ENCODE measurements at places on chromosomes 11 and 22.

GRCh38 chr22:45846952-45847351, 130.0 kb downstream of the WNT7B start:
- no peak for DNase-seq

DNA sequence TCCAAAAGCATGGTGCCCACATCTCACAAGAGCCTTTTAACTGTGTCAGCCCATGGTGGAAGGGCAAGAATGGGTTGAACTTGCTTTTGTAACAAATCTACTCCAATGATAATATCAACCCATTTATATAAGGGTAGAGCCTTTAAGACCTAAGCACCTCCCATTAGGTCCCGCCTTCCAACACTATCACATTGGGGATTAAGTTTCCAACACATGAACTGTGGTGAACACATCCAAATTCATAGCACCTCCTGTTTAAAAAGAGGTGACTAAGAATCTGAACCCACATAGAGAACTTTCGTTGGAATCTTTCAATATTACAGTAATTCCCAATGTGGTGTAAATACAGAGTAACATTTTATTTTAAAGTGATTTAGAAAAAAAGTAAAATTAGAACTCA, 9.2 kb upstream of the CNTF start:
- DNase-seq: no peak

DNA sequence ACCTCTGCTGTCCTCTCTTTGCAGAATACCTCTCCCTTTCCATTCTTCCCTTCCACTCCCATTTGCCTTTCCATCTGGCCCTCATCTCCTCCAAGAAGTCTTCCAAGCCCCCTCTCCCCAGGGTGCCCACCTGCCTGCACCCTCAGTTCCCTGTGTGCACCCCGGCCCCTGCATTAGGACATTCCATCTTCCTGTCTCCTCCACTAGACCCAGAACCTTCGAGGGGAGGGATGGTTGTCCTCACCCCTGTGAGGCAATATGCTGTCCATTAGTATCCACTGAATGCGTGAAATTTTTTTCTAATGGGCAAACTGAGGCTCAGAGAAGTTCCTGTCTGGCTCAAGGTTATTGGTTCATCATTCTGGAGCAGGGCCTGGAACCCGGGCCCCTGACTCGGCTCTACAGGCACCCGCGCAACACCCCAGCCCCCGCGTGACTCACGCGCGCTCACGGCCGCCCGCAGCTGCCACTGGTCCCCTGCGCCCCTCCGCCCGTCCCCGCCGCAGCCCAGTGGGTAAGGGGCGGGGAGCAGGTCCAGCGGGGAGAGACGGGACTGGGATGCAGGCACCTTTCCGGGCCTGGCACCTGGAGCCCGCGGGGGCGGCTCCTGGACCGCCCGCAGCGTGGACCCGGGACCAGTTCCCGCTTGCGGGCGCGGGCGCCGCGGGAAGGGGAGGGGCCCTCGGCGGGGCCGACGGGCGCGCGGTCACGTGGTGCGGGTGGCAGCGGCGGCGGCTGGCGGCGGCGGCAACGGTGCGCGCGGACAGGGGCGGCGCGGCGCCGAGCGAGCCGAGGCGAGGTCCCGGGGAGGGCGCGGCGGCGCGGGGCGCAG, 7.0 kb downstream of the SEPTIN3 start:
- peak; percentile 25 for DNase-seq

GRCh38 chr11:20008190-20008870, 151.9 kb downstream of the DBX1 start:
- no peak for DNase-seq

DNA sequence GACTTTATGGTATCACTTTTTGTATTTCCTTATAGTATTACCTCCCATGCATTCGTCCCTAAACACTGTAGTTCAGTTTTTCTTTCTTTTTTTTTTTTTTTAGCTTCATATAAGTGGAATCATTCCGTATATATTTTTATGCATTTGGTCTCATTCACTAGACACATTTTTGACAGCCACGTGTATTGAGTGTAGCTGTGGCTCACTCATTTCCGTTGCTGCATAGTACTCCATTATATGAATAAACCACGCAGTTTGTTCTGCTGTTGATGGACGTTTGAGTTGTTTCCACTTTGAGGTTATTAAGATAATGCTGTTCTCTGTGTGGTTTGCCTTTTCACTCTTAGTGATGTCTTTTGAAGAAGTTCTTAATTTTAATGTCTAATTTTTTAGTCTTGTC, 8.4 kb downstream of the APLP2 start:
- DNase-seq: no peak
